ENCODE measurements at places on chromosomes 3 and 15. TPM values are rescaled to one million over a fixed set of nuclear protein-coding genes. Genes with fewer than 3 reads are reported as not detected.

The INKA1 gene
- 2.1 TPM for total RNA-seq

The GOLGA8T gene
- 0.80 TPM for total RNA-seq

The CCR3 gene
- total RNA-seq = not detected

The PLA2G4D gene
- not detected for total RNA-seq

The DUOXA2 gene
- not detected for total RNA-seq

The EXD1 gene
- not detected for total RNA-seq

The IQCF5 gene
- total RNA-seq = not detected

The GOLGA8S gene
- 0.18 TPM for total RNA-seq

The TLR9 gene
- total RNA-seq = not detected

The AMIGO3 gene
- 0.17 TPM for total RNA-seq

The TP63 gene
- 0.27 TPM for total RNA-seq

The FBXO40 gene
- total RNA-seq = not detected

The WDR93 gene
- 0.25 TPM for total RNA-seq

The LOXL1 gene
- total RNA-seq = 0.46 TPM

The GOLGA6L7 gene
- not detected for total RNA-seq

The AHSG gene
- total RNA-seq = 0.11 TPM

The SLC25A38 gene
- 39.2 TPM for total RNA-seq

The GLT8D1 gene
- 38.9 TPM for total RNA-seq

The OCA2 gene
- 0.34 TPM for total RNA-seq

The EFCC1 gene
- total RNA-seq = not detected

The PARP14 gene
- 8.7 TPM for total RNA-seq

The SCN11A gene
- 0.02 TPM for total RNA-seq

The MCTP2 gene
- not detected for total RNA-seq

The FAM227B gene
- total RNA-seq = 0.91 TPM

The C3orf85 gene
- not detected for total RNA-seq

The P2RY13 gene
- total RNA-seq = not detected

All from A549 treated with Mapracorat at 1 μM for 4 hours (cell line).